ENCODE measurements at places on chromosomes 3 and 15.

DNA sequence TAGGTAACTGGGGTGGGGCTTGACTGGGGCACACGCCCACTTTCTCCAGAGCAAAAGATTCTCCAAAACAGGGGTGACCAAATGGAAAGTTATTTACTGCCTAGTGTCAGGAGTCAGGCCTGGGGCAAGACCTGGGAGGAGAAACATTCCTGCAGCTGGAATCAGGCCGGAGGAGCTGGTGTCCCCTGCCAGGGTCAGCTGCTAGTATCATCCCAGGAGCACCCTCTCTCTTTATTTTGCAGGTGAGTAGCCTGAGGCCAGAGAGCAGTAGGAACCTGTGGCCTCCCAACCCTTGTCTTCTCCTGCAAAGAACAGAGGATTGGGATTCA lies 32.9 kb downstream of the DNAJB8 start:
- no peak for DNase-seq

DNA sequence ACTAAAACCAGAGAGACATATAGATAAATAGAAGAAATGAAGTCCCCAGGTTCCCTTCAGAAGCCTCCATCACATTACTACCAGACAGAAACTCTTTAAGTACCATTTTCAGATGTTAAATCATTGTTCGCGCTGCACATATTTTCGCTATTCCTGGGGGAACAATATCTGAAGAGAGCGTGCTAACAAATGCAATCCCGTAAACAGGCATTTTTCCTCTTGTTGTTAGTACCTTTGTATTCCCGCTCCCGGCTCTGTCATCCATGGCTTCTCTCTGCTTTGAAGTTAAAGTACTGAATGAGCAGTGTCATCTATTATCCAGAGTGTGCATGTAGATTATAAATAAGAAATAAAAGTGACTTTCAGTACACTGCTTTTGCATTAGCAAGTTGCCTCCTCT lies 412.3 kb downstream of the FOXP1 start:
- DNase-seq = no peak

DNA sequence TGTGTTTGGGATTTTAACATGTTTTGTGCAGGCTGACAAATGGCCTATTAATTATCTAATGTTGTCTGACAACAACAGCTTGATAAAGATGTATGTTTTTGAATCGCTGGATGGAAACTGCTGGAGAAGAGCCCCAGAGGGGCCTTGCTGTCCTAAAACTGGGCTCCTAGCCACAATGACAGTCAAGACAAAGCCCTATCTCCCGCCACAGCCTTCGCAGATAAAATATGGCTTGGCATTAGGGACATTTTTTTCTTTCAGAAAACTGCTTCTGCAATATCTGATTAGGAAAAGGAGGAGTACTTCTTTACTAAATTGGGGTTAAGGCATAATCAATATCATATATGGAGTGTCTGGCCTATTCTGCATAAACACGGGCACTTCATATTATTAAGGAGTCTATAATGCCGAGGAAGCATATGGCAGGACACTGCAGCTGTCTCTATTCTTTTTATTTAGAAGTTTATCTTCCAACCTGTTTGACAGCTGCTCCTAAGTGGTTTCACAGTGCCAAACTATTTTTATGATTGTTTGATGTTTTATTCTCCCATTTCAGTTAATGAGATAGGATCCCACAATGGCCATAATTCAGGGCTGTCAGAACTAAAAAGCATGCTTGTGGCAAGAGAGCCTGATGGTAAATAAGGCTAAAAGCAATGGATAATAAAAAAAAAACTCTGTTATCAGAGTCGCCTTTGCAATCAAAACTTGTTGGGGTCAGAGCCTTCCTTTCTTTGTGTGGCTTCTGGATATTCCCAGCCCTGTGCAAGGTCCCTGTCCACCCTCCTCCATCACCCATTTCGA lies 210.1 kb downstream of the MECOM start:
- no peak for DNase-seq

DNA sequence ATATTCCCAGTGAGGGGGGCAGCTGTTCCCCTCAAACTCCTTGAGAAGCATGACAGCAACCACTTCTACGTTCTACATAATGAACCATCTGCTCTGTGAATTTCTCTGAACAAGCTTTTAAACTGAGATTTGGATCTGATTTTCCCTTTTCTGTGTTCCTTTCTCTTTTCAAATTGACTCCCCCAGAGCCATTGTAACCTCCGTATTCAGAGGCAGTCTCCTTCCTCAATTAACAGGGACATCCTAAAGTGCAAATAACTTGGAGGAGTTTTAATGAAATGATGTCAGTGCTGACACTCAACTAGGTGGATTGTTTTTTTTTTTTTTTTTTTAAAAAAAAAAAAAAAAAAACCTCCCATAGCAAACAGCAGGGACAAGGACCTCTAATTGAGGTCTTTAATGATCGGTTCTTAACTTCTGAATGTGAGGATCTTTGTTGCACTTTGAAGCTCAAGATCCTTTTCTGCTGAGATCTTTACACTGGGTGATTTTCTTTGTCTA lies 48.8 kb downstream of the ADAMTS9 start:
- DNase-seq = no peak

GRCh38 chr3:31106204-31106603 lies 211.7 kb upstream of the GADL1 start:
- no peak for DNase-seq

DNA sequence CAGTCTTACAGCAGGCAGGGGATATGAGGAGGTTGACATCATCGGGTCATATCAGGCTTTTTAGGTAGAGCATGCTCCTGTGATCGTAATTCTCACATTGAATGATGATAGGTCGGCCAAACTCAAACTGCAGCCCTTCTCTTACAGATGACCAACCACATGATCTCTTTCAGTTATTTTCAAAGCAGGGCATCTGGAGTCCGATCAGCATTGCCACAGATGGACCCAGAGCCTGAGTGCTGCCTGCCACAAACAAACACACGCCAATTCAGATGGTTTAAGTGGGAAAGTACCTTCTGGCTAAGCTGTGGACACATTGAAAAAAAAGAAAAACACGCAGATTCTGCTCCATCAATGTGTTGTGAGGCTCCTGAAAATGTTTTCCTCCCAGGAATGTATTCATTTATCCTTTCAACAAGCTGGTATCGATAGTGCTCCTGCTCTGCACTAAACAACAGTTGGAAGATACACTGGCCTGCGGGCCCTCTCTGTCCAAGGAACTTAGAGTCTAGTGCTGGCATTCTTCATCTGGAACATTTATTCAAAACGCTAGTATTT lies 31.2 kb downstream of the ARPP21 start:
- no peak for DNase-seq

DNA sequence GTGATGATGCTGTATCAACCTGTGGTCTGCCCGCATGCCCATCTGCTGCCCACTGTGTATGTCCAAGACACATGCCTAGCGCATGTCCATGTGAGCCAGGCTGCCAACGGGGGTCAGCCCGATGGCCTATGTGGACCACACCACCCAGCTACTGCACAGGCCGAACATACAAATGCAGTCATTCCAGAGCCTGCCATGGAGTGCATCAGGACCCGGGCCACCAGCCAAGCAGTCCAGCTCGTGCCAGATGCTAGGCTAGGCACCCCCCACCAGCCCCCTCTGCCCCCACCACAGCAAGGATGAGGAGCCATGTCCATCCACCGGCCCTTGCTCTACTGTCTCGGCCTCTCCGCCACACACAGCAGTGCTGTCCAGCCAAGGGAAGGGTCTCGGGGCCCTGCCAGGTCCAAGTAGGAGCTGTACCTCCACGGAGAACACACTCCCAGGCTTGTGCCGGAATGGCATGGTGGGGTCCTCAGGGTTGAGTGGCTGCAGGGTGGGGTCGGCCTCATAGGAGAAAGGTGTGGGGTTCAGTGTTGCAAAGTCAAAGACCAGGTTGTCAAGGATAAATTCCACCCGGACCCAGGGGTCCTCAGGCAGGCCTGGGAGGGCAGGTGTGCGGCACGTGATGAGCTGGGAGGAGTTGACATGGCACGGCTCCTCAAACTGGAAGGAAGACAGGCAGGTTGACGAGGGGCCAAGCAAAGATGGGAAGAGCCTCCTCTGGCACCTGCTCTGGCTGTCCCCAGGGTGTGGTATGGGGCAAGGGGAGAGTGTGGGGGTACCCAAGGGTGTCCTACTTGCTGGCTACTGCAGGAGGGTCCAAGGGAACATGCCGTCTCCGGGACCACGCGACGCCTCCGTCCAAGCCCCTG lies 15.3 kb downstream of the PLXNB1 start:
- no peak for DNase-seq

DNA sequence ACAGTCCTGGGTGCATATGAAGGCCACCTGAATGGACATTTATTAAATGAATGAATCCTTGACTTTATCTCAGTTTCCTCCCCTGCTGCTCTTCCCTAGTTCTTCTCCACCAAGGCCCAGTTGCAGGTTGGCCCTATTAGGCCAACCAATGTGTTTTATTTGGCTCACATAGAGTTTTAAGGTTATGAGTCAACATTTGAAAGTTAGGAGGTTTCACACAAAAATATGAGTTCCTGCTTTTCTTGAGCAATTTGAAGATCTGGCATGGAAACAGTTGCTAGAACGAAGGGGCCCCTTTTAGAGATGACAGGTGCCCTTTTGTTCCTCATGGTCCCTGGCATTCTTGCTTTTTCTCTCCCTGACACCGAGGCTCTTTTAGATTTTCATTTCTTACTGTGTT lies 83.0 kb upstream of the PDZRN3 start:
- no peak for DNase-seq

DNA sequence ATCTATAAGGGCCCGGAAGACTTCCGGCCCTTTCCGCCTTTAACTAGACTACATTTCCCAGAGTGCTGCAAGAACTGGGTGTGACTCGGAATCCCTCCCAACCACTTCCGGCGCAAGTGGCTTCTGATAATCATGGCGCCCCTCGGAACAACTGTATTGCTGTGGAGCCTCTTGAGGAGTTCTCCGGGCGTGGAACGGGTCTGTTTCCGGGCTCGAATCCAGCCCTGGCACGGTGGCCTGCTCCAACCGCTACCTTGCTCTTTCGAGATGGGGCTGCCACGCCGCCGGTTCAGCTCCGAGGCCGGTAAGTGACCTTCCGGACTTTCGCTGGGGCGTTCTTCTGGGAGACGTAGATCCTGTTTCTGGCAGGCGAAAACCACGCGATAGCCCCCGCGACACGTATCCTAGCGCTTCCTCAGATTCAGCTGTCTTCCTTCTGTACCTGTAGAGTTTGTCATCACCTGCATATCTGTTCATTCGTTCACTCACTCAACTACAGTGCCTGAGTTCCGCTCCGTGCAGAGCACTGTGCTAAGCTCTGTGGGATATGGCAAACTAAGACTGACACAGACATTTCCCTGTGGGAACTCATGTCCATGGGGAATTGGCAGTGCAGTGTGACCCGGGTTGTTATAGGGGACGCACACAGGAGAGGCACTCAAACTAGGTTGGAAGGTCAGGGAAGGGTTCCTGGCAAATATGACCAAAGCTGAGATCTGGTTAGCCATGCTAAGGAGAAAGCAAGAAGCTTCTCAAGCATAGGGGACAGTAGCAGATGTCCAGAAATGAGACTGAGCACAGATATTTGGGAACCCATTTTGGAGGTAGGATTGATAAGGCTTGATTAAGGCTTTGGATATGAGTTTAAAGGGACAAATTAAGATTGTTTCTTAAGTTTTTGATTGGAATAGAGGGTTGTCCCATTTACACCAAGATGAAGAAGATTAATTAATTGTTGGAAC lies at the start of gene MRPS22:
Gene MRPS22, plus strand, starts transcription at position 126 of the 962 bp plus-strand sequence. Its CDS starts 7 bp downstream, at position 133.
- peak; percentile 64 for DNase-seq

GRCh38 chr15:100278596-100279380 lies 63.0 kb downstream of the ADAMTS17 start:
- no peak for DNase-seq

DNA sequence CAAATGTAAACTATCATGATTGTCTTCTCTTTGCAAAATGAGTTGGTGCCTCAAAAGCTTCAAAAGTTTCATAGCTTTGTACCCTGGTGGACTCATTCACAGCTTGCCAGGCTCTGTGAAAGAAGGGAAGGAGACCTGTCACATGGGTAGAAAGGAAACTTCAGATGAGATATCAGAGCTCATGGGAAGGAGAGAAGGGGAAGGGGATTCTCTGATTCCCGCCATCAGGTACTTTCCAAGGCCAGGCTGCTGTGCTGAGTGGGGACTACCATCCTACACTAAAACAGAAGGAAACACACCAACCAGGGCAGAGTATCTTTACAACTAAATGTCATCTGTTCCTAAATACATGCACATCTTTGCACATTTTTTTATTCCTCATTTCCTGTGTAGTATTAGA lies 9.2 kb downstream of the ILDR1 start:
- no peak for DNase-seq

- DNase-seq = no peak
Measured at GRCh38 chr3:52090131-52090932, 34.0 kb upstream of the DUSP7 start.

GRCh38 chr3:3296979-3297381 lies 117.5 kb upstream of the CRBN start:
- DNase-seq = no peak

- DNase-seq = no peak
Measured at GRCh38 chr3:43499256-43499655, 122.6 kb downstream of the ANO10 start.

DNA sequence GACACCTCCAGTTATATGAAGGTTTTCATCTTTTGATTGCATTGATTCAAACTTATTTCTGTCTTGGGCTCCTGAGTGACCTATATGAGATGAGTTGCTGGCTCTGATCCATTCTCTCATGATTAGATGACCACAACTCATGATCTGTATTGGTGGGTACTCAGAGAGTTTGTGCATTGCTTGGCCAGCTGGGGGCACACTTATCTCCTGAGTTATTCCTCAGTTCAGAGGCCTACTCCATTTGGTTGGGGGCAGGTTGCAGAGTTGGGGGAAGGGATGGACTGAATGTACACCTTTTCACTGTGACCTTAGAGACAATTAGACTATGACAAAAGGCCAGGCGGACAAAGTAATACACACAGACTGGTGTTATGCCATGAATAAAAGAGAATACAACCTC lies 166.2 kb upstream of the SEMA6D start:
- DNase-seq = no peak

DNA sequence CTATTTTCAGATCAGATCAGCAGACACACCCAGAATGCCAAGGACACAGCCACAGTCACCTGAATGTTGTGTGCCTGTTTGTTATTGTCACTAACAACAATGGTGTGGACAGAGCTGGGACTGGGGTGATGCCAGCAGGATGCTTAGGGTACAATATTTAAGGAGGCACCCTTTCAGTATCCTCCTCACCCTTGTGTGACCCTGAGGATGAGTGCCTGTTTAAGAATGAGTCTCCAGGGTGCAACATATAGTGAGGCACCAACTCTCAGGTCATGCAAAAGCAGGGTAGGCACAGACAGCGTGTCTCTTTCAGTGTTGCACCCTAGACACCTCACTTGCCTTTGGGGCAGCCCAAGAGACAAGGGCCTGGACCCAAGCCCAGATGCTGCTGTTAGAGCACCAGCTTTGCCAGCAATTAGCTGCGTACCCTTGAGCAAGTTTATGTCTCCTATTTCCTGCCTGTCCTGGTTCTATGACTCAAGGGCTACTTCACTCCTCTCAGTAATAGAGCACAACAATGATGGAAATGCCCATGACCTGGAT lies 122.6 kb downstream of the AQP9 start:
- no peak for DNase-seq

GRCh38 chr3:128442949-128443348 lies 23.7 kb downstream of the DNAJB8 start:
- no peak for DNase-seq

Data from stimulated activated CD8-positive, alpha-beta memory T cell treated with anti-CD3 and anti-CD28 coated beads, Interleukin-7, amount 100 ng/mL, for 1 hour (primary cell).